T1000 (cell line): ENCODE measurements at places on chromosomes 12 and 14.
A peak's percentile ranks its signal among the peaks of the same experiment; 100 is the strongest.

DNA sequence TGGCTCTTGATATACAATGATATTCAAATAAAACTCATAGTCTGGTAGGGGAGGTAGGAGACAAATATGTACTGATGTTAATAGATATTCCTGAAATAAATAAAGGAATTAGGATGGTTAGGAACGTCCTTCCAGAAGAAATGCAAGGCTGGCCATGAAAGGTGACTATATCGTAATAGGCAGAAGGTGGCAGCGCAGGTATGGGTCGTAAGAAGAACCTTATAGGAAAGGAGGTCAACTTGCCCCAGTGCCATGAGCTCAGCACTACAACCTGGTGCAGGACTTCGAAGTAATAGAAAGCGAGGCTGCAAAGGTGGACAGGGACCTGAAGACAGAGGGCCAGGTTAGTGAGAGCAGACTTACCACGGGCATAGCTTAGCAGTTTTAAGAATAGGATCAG, 55.3 kb upstream of the FGD4 start:
- DNase-seq: no peak

DNA sequence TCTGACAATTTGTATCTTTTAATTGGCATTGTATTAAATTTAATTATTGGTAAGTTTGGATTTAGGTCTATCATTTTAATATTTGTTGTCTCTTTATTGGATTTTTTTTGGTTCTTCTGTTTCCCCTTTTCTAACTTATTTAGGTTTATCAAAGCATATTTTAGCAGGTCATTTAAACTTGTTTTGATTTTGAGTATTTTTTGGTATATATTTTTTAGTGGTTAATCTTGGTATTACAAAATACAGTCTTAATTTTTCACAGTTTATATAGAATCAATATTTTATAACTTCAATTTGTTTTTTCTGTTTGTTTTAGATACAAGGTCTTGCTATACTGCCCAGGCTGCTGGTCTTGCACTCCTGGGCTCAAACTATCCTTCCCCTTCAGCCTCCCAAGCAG, 15.5 kb upstream of the ADGRD1 start:
- DNase-seq: no peak

DNA sequence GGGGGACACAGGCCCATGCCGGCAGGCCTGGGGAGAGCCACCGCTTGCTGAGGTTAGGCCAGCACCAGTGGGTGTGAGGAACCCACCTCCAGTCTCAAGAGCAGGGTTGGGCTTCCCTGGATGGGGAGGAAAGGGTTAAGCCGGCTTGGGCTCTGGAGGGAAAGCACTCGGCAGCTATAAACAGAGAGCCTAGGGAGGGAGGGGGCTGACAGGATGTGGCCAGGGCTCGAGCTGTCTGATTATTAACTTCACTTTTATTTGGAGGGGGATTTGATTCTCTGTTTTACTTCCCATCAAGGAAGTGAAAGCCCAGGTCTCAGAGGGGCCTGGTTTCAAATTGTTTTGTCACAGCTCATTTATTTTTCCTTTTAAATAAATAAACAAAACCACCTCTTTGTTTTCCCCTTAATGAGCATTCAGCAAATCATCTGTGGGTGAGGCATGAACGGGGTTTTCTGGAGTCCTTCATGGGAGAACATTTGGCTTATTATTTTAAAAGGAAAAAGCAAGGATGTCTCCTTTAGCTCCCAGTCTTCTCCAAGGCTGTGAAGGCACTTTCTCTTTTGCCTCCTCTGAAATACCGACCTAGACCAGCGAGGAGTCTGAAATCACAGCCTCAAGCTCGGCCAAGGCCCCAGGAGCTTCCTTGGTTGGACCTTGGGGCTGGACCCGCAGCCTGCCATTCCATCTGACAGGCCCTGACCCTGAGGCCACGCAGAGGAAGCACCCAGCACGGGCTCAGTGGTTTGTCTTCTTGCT, 21.9 kb upstream of the ZFP36L1 start:
- DNase-seq: peak; percentile 5

DNA sequence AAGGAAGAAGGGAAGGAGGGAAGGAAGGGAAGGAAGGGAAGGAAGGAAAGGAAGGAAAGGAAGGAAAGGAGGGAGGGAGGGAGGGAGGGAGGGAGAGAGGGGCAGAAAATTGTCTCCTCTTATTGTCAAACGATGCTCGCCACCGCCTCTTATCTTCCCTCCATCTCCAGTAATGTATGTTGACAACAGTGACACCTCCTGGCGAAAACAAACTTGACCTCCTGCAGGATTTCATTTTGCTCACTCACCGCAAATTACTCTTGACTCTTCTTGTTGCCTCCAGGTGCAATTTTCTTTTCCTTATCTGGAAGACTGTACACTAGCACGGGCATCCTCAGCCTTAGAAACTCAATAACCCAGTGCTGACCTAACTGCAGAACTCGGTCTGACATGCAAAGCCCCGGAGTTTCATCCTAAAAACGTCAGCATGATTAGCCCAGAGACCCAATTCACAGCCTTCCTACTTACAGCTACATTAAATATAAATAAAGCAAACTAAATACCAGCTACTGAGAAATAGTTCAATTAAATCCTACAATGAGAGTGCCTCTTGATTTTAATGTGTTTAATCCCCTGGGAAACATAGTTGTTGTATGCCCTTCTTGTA, 512.4 kb upstream of the TMPO start:
- DNase-seq: no peak

GRCh38 chr12:42981379-42981778, 391.8 kb upstream of the PRICKLE1 start:
- no peak for DNase-seq
